ENCODE measurements at places on chromosomes 1 and 21. TPM values are rescaled to one million over a fixed set of nuclear protein-coding genes. Genes with fewer than 3 reads are reported as not detected.

CAPN9 gene
- total RNA-seq = not detected

MR1 gene
- total RNA-seq = 37.3 TPM

LPAR3 gene
- total RNA-seq = not detected

HCRTR1 gene
- not detected for total RNA-seq

PFKFB2 gene
- 0.07 TPM for total RNA-seq

SRGAP2C gene
- total RNA-seq = 26.2 TPM

PODN gene
- not detected for total RNA-seq

MIS18A gene
- 17.2 TPM for total RNA-seq

CD5L gene
- total RNA-seq = 2.0 TPM

GOLT1A gene
- not detected for total RNA-seq

C1orf141 gene
- not detected for total RNA-seq

SAMD11 gene
- total RNA-seq = not detected

PAPPA2 gene
- total RNA-seq = not detected

FCMR gene
- total RNA-seq = not detected

ALDH9A1 gene
- total RNA-seq = 45.1 TPM

IGSF8 gene
- 15.8 TPM for total RNA-seq

F5 gene
- not detected for total RNA-seq

CNR2 gene
- 16.4 TPM for total RNA-seq

KMO gene
- 2.8 TPM for total RNA-seq

FHL3 gene
- 4.6 TPM for total RNA-seq

ZNF697 gene
- not detected for total RNA-seq

RGS8 gene
- total RNA-seq = 20.5 TPM

UROD gene
- 99.1 TPM for total RNA-seq

HUNK gene
- total RNA-seq = not detected

AADACL4 gene
- total RNA-seq = not detected

TBX15 gene
- total RNA-seq = not detected

FOXO6 gene
- 0.51 TPM for total RNA-seq

ZNF362 gene
- total RNA-seq = 16.7 TPM

RNU1-3 gene
- under 0.01 TPM for total RNA-seq

POU3F1 gene
- total RNA-seq = 0.07 TPM

RBP7 gene
- total RNA-seq = not detected

TTC34 gene
- 0.32 TPM for total RNA-seq

IL20 gene
- total RNA-seq = not detected

SPRR2B gene
- total RNA-seq = not detected

CR1L gene
- total RNA-seq = not detected

C1QB gene
- total RNA-seq = not detected

DNM3 gene
- total RNA-seq = 0.51 TPM

RCSD1 gene
- total RNA-seq = 116 TPM

RBM8A gene
- total RNA-seq = 214 TPM

OR4F29 gene
- not detected for total RNA-seq

MCOLN2 gene
- total RNA-seq = 56.1 TPM

SCAF4 gene
- 52.8 TPM for total RNA-seq

FAM72A gene
- total RNA-seq = 27.6 TPM

LCE3E gene
- not detected for total RNA-seq

PTPN7 gene
- total RNA-seq = 39.2 TPM

ZBTB40 gene
- total RNA-seq = 11.1 TPM

MYCL gene
- 1.5 TPM for total RNA-seq

SLC26A9 gene
- total RNA-seq = not detected

SUSD4 gene
- total RNA-seq = not detected

HSF2BP gene
- 0.76 TPM for total RNA-seq

RXRG gene
- not detected for total RNA-seq

TMEM82 gene
- total RNA-seq = not detected

FBXO2 gene
- not detected for total RNA-seq

AVPR1B gene
- not detected for total RNA-seq

NIBAN1 gene
- 26.1 TPM for total RNA-seq

EPHB2 gene
- 0.45 TPM for total RNA-seq

TRABD2B gene
- not detected for total RNA-seq

FCAMR gene
- total RNA-seq = not detected

CFHR5 gene
- total RNA-seq = not detected

Data from Karpas-422 (cell line).